ENCODE measurements at places on chromosomes 16 and 17.

DNA sequence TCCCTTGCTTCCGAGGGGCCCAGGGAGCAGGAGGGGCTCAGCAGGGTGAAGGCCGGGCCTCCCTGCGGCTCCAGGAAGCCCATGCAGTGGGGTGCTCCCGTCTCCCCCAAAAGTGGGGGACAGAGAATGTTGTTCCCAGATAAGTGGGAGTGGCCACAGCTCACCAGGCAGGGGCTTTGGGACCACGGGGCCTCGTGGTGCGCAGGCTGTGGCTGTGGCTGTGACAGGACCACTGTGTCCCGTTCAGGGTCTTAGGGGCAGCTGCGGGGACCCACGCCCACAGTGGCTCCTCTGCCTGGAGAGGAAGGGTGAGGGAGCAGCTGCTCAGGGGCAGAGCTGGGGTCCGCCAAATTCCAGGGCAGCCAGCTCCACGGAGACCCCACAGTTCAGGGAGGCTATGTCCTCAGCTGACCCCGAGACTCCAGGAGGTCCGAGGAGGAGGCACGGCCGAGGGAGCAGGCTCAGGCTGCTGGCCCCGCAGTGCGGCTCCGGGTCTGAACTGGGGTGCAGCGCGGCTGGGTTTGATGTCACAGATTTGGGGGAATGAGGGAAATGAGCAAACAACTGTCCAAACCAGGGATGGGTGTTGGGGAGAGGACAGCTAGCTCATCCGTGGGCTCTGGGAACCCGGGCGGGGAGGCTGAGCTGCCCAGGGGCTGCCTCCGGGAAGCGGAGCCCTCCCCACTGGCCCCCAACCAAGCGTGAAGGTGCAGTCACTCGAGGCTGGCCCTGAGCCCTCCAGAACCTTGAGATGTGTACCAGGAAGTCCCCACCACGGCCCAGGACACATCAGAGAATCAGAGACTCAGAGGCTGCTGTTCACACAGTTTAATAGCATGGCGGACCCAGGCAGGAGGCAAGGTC is 23.4 kb downstream of the TPSD1 start:
- DNase-seq: no peak

DNA sequence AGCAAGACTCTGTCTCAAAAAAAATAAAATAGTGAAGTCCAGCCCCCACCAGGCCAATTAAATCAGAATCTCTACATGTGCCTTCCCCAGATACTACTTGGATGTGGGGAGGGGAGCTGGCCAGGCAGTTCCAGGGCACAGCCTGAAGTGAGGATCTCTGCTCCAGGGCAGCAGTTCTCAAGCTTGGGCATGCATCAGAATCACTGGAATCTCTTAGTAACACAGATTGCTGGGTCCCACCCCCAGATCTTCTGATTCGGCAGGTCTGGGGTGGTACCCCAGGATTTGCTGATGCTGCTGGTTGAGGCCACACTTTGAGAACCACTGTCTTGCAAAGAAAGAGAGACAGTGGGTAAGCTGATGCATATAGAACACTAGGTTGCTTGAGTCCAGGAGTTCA is 8.3 kb upstream of the CDH5 start:
- DNase-seq: no peak

GRCh38 chr16:56348168-56349085 is 76.9 kb downstream of the AMFR start:
- DNase-seq: no peak

- DNase-seq: peak; percentile 9
These were observed 94.2 kb downstream of the NTN1 start for GRCh38 chr17:9115214-9116191.

- no peak for DNase-seq
These were observed 94.6 kb downstream of the CMIP start for GRCh38 chr16:81539009-81539758.

DNA sequence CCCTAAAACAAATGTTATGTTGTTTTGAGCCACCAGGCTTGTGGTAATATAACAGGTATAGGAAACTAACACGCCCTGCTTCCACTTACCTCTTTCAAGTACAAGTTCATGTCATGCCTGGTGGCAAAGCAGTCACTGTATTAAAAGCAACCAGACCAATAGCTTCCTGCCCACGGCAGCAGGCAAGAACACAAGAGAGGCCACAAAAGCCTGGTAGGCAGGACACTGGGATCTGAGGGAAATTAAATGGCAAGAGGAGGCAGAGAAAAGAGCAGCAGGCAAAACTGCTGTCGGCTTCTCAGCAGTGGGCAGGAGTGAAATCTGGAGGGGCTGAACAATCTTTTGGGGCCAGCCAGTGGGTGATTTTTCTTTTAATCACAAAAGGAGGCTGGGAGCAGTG is 2.2 kb downstream of the CYTH1 start:
- DNase-seq: no peak

DNA sequence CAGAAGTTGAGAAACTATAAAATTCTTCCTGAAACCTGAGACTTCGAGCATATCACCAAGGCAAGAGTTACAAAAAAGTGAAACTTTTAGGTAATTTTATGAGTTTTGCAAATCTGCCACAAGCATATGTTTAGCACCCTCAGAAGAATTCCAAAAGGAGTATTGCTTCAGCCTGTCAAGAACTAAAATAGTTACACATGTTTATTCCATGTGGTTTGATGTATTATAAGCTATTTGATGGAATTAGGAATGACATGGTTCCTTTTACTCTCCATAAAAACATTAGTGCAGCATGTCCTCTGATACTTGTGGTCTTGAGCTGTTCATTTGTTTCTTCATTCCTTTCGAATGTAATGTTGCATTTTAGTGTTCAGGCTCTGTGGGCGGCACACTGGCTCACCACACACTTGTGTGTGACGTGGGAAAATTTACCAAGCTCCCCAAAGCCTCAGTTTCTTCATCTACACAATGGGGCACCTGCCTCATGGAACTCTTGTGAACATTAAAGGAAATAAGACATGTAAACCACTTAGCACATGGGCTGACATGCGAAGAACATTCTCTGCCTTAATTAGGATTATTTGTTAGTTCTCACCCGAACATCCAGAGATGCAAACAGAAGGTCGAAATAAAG is 204.2 kb upstream of the FOXF1 start:
- no peak for DNase-seq

GRCh38 chr17:33753452-33753851 is 460.4 kb upstream of the ASIC2 start:
- DNase-seq: no peak

- DNase-seq: peak; percentile 47
These were observed 134.8 kb downstream of the HS3ST2 start for GRCh38 chr16:22948603-22949368.

- no peak for DNase-seq
These were observed 568.7 kb upstream of the HSBP1 start for GRCh38 chr16:83238949-83239691.

GRCh38 chr17:8489841-8490240 is 54.2 kb downstream of the NDEL1 start:
- peak; percentile 7 for DNase-seq

GRCh38 chr16:88306411-88306810 is 76.3 kb upstream of the ZNF469 start:
- DNase-seq: no peak

GRCh38 chr16:54070789-54071343 is 215.7 kb downstream of the IRX3 start:
- DNase-seq: no peak

DNA sequence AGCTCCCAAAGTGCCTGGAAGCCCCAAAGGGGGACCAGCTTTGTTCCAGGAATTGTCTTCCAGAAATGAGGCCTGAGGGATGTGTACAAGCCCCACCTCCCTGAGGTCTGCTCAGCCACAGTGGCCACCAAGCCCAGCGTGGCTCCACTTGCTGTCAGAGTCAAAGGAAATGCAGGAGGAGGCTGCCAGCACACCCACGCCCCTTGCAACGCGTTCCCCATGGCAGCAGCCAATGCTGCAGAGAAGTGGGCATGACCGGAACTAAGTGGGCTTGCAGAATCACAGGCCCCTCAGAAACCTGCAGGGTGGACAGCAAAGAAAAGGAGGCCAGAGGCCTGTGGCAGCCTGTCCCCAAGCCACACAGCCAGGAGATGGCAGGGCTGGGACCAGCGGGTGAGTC is 320.8 kb downstream of the FOXL1 start:
- DNase-seq: no peak

GRCh38 chr16:82960918-82961317 is 334.1 kb downstream of the CDH13 start:
- no peak for DNase-seq

DNA sequence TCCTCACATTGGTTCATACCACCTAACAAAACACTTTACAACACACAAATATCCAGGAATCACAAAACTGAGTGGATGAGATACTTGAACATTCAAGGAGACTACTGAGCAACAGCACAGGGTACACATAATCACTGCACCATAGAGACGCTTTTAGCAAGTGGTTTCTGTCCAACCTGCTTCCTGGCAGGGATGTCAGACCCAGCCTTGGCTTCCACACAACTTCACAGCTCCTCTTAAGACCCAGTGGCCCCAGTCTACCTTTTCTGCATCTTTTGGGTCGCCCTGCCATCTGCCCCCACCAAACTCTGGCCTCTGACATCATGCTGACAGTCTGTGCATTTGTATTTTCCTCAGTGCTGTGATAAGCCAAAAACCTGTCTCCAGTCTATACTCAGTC is 5.9 kb upstream of the CORO6 start:
- no peak for DNase-seq

- peak; percentile 90 for DNase-seq
These were observed at the start of gene ITGA3 for GRCh38 chr17:50055426-50056216. TSS of gene ITGA3 (plus strand) at chr17:50056110. CDS start at chr17:50056440, 330 bp downstream.

DNA sequence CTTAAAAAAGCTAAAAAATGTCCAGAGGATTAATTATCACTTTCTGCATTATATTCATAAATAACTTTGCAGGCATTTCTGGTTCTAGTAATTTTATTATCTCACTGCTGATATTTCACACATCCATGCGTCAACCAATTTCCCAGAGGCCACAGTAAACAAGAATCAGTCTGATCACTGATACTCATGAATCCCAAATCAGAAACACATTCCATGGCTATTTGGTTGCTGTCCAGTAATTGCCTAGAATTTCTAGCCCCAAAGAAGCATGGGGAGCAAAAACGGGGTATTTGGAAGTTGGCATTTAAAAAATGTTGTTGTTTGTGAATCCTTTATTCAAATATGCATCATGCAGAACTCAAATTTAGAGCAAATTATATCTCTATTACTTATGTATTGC is 244.8 kb downstream of the CDH8 start:
- DNase-seq: no peak

GRCh38 chr17:19756546-19756945 is 8.4 kb upstream of the ALDH3A1 start:
- DNase-seq: no peak

DNA sequence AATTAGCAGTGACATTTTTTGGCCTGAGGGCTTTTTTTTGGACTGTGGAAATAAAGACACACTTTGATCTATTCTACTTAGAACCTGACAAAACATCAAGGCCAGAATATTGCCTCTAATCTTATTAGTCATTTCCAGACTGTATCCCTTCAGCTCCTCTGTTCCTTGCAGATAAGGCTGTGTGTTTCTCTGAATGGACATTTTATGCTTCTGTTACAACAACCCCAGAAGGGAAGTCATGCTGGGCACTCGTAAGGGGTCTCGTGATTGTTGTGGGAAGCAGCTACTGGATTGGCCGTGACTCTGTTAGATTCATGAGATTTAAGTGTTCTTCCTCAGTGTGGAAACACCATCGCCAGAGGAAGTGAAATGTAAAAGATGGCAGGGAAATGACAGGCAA is 31.6 kb upstream of the HS3ST2 start:
- DNase-seq: no peak

- DNase-seq: no peak
These were observed 235.6 kb downstream of the ZNF423 start for GRCh38 chr16:49620158-49620868.

DNA sequence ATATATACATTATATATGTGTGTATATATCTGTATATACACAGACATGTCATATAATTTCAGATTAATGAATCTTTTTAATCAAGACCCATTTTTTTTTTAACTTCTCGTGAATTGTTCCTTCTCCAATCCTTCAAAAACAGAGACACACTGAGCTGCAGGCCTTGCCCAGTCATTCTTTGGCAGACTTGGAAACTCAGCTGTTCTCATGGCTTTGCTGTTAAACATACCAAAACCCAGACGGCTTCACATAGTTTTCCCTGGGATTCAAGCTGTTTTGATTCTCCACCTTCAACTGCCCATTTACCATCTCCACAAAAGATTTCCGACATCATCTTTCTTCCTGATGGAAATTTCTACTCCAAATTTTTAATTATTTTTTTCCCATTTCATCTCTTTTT is 148.7 kb downstream of the KCNJ2 start:
- no peak for DNase-seq

DNA sequence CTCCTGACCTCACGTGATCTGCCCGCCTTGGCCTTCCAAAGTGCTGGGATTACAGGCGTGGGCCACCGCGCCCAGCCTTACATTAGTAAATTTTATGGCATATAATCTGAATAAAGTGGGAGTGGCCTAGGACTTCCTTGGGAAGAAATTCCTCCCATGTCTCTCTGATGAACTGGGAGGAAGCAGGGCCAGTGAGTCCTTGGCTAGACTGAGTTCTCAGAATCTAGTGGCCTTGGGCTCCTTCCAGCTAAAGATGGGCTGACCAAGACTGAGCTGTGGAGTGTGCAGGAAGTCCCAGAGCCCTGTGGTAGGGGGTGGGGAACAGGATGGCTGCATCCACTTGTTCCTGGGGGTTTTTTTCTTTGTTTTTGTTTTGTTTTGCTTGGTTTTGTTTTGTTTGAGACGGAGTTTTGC is 10.0 kb upstream of the NAGLU start:
- peak; percentile 46 for DNase-seq

DNA sequence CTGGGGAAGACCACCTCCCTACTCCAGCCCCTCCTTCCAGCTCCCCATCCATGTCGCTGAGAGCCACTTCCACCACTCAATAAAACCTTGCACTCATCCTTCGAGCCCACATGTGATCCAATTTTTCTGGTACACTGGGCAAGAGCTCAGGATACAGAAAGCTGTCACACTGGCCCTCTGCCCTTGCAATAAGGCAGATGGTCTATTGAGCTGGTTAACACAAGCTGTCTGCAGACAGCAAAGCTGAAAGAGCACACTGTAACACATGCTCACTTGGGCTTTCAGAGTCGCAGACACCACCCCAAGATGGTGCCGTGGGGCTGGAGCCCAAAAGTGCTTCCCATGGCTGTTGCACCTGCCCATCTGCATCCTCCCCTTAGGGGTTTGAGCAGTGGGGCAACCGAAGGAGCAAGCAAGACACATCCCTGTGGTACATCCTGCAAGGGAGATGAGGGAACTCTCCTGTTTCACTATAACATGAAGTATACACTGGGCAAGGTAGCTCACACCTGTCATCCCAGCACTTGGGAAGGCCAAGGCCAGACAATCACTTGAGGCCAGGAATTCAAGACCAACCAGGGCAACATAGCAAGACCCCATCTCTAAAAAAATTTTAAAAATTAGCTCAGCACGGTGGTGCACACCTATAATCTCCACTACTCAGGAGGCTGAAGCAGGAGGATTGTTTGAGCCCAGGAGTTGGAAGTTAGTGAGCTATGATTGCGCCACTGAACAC is 52.8 kb upstream of the C17orf78 start:
- DNase-seq: no peak

DNA sequence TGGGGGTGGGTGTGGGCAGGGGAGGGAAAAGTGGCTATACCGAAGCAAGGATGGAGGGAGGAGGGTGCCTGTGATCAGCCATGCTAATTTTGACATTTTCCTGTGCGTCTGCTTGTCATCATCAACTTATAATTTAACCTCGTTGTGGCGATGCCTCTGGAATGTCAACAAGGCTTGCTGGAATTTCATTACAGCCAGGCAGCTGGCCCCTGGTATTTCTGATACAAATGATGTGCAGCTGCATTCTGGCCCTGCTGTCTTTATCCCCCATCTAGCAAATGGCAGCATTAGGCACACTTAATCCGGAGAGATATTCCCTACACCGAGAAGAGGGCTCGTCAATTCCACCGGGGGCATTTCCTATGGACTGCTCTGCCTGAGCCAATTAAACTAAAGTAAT is 278.3 kb upstream of the CCL2 start:
- no peak for DNase-seq

All from RCC 7860 (cell line).